Fibroblast of mammary gland (primary cell): ENCODE measurements at places on chromosomes 2 and 18.

GRCh38 chr2:174331595-174332216 is 3.0 kb upstream of the SP9 start:
- DNase-seq, result no peak

DNA sequence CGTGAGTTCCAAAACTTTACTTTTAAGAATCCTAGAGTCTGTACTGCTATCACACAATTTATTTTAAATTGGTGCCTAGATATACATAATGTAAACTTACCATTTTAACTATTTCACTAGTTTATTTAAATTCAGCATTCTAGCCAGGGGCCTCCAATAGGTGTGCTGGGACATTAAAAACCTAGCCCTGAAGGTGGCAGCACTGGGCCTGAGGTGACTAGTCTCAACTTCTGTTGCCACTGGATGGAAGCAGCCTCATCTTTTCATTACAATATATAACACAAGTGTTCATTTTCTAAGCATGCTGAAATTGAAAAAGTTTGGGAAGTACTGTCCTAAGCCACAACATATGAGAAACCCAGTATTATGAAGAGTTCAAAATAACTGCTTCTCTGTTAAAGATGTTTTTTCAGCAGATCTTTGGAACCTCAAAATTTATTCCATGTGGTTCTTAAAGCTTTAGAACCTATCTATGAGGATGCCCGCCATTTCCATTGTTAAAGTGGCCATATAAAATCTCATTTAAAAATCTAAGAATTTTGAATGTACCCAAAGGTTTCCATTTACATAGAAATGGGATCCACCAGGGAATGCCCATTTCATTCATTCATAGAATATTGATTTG is 2.9 kb upstream of the RBBP8 start:
- peak; percentile 71 for DNase-seq

DNA sequence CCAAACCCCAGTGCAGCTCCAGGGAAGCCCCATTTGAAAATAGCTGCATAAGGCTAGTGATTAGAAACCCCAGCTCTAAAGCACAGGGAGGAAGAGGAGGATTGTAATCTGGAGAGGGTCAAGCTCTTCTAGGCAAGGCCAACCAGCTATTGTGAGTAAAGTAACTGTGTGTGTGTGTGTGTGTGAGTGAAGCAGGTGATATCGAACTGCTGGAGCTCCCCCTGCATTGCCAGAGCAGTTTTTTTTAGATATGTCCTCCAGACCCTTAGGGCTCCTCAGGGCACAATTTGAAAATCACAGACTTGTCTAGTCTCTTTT is 177.4 kb upstream of the NABP1 start:
- no peak for DNase-seq

GRCh38 chr2:159129824-159130223 is 156.7 kb downstream of the WDSUB1 start:
- no peak for DNase-seq

DNA sequence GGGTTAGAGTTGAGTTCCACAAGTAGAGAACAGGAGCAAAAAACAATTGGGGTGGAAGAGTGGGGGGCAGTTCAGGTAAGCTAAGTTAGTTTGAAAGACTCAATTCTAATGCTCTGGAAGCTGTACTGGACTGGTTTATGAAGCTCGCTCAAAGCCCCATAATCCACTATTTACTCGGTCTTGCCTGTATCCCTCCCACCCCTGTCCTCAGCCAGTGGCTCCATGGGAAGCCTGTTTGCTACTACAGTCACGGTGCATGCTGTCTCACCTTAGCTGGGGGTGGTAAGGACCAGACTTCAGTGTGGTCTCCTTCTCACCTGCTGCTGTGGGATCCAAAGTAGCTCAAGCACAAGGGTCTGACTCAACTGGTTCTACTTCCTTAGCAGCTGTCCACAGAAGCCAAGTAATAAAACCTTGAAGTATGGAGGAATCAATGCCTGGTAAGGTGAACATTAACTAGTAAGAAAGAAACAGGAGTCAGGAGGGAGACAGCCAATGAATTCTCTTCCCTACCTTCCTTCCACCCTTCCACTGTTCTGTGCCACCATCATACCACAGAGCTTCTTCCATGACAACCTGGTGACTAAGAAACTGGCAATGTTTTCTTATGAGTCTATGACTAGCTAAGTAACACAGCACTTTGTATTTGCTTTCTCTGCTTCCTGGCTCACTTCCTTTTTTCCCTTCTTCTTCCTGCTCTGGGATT is 230.8 kb downstream of the SRBD1 start:
- peak; percentile 70 for DNase-seq

GRCh38 chr2:76450024-76450475 is 739.3 kb upstream of the GCFC2 start:
- no peak for DNase-seq

DNA sequence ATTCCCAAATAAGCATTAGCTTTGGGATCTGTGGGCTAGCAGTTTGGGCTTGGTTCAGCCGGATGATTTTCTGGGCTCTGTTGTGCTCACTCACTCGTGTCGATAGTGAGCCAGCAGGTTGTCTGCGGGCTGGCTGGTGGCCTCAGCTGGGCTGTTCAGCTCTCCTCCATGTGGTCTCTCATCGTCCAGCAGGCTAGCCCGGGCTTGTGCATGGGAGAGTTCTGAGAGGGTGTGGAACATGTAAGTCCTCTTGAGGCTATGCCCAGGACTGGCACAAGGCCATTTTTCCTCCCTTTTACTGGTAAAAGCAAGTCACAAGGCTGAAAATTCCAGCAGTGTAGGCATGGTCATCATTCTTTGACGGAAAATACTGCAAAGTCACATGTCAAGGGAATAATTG is 38.5 kb downstream of the NTSR2 start:
- peak; percentile 10 for DNase-seq

GRCh38 chr2:151087377-151087776 is 174.3 kb downstream of the RBM43 start:
- DNase-seq, result no peak

DNA sequence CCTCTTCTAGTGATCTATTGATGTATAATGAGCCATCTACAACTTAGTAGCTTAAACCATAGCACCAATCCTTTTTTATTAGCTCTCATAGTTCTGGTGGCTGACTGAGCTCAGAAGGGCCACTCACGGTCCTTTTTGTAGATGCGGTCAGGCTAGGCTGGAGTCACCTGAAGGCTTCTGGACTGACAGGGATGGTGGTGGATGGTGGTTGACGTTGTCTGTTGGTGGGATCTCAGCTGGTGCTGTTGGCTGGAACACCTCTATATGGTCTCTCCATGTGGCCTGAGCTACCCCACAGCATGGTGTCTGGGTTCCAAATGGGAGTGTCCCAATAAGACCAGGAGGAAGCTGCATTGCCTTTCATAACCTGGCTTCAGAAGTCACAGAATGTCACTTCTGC is 68.0 kb downstream of the BCL2L11 start:
- DNase-seq, result no peak

DNA sequence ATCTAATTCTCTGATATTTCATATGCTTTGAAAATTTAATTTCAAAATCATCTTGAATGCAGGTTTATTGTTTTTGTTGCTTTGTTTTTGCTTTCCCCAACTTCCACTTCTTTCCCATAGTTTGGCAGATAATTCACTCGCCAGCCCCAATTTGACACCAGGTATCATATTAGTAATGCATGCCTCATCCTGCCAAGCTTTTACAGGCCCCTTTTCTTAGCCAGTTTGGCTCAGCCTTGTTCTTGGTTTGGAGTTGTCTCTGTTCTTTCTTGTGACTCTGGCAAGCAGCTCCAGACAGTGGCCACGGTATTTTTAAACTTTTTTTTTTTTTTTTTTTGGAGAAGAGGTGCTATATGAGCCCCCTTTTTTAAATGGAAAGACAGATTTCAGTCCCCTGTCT is 65.3 kb downstream of the PMS1 start:
- peak; percentile 23 for DNase-seq

DNA sequence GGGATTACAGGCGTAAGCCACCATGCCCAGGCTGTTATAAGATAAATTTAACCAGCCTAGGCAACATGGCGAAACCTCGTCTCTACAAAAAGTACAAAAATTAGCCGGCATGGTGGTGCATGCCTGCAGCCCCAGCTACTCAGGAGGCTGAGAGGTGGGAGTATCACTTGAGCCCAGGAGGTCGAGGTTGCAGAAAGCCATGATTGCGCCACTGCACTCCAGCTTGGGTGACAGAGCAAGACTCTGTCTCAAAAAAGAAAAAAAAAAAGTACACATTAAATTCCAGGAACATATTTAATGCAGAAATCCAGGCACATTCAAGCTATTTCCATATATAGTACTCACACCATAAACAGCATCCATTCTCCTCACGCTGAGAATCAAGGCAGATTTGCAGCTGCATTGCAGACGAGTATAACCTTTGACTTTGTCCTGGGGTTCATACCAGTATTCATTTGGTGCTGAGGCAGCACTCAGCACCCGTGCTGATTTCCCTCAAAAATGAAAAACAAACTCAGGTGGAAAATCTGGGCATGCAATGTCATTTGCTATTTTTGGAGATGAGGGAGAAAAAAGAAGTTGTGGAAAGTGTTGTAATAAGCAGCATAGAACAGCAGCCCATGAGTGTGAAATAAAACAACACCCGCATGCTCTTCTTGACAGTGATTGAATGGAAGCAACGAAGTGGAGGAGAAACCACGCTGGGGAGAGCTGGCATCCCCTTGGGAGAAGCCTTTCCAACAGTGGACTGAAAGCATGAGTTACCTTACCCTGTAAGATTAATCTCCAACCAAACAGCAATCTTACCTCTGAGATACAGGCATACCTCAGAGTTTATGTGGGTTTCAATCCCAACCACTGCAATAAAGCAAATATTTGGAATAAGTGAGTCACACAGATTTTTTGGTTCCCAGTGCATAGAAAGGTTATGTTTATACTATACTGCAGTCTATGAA is 46.8 kb upstream of the ANXA4 start:
- DNase-seq, result peak; percentile 56

- DNase-seq, result no peak
Measured at GRCh38 chr18:61047794-61048193, 285.4 kb upstream of the CDH20 start.

- DNase-seq, result no peak
Measured at GRCh38 chr2:130755256-130756052, at the start of gene AMER3. Gene AMER3, plus strand, starts transcription at chr2:130755540. Its CDS starts 6,533 bp downstream, at chr2:130762073.

DNA sequence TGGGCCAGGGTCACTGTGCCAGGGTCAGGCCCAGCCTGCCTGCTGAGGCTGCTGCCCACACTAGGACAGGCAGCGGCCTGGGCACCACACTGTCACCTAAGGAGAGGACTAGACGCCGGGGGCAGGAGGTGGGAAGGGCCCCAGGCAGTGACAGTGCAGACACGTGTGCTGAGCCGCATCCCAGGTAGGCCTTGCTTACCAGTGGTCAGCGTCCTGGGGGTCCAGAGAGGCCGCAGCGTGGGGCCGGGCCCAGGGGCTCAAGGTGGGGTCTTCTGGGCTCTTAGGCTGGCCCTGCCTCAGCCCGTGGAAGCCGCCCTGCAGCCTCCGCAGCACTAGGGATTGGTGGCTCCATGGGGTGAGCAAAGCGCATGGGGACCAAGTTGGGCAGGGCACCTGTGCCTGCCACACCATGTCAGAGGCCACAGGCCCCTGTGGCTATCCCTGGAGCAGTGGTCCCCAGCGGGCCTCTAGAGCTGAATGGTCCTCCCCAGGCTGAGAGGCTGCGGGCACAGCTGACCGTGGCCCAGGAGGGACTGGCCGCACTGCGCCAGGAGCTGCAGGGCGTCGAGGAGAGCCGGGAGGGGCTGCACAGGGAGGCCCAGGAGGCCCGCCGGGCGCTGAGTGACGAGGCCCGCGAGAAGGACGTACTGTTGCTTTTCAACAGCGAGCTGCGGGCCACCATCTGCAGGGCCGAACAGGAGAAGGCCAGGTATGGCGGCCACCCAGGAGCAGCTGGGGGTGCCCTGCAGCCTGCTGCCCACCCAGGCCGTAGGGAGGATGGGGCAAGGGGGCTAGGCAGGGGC is 35.2 kb upstream of the SNED1 start:
- DNase-seq, result no peak

DNA sequence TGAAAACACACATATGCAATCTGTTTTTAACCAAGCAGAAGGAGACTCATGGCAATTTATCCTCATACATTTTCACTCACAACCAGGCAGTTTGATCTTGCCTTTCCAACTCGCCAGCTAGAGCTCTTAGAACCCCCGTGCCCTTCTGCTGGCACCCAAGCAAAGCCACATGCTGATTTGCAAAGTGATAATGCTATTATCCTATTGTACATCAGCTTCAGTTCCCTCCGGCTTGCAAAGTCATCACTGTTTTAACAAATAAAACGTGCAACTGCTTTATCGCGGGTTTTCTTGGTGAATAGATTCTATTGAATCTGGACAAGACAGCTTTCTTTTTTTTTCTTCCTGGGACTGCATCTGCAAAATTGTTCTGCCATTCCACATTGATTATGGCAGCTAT is 314.6 kb downstream of the LNPK start:
- no peak for DNase-seq
